ENCODE measurements at places on chromosomes 3 and 15. TPM values are rescaled to one million over a fixed set of nuclear protein-coding genes. Genes with fewer than 3 reads are reported as not detected.

The LRRC15 gene
- 0.59 TPM for total RNA-seq

The SLC38A3 gene
- total RNA-seq: not detected

The HIGD2B gene
- total RNA-seq: not detected

The DLL4 gene
- total RNA-seq: 15.9 TPM

The ZPLD1 gene
- not detected for total RNA-seq

The CDHR4 gene
- 0.20 TPM for total RNA-seq

The WDR72 gene
- total RNA-seq: 1.2 TPM

The GUCA1C gene
- not detected for total RNA-seq

The IGDCC3 gene
- not detected for total RNA-seq

The GOLGA8G gene
- total RNA-seq: not detected

The DNAH1 gene
- 12.8 TPM for total RNA-seq

The CCR4 gene
- total RNA-seq: 0.28 TPM

The TGM5 gene
- total RNA-seq: not detected
